ENCODE measurements at places on chromosomes 11 and 22.

GRCh38 chr11:2664791-2665525 is 34.8 kb downstream of the KCNQ1OT1 start:
- H3K4me1 ChIP-seq: no peaks in the 10 kb centered on the region
- no peak for DNase-seq
- H3K27ac ChIP-seq: no peak overlapping the region

GRCh38 chr11:18778468-18778867 is 13.1 kb downstream of the PTPN5 start:
- H3K36me3 ChIP-seq: no peaks in the 10 kb centered on the region
- no peak for DNase-seq
- H3K27me3 ChIP-seq: no peaks in the 10 kb centered on the region
- H3K27ac ChIP-seq: no peak overlapping the region

DNA sequence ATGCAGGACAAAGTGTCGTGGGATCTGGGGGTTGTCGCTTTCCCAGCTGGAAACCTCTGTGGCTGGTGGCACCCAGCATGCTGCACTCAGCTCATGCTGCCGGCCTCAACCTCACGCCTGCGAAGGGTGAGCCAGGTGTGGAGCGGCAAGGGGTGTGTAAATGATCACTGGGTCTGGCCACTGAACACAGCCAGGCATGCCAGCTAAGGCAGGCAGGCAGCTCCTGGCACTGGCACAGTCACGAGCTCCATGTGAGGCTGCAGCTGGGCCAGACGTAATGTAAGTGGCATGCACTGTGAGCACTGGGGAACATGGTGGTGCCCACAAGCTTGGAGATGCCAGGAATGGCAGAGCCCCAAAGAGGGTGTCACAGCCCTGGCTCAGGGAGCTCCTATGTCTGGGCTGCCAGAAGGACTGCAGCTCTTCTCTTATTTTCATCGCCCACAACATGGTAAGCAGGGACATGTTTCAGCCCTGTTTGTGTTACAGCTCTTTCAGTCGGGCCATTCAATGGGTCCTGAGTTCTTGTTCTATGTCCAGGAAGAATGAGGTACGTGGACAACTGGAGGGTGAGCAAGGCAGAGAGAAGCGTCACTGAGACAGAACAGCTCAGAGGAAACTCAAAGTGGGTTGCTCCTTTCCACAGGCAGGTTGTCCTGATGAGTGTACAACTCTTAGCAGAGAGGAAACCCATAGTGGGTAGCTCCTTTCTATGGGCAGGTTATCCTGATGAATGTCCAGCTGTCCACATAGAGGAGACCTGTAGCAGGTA is 403.8 kb downstream of the CNTN5 start:
- H3K4me1 ChIP-seq: peaks cover 6% of the 10 kb centered on the region
- no peak overlapping the region for H3K27ac ChIP-seq
- no peak overlapping the region for H3K4me3 ChIP-seq
- no peaks in the 10 kb centered on the region for H3K36me3 ChIP-seq

- no peak overlapping the region for H3K4me3 ChIP-seq
- H3K36me3 ChIP-seq: no peaks in the 10 kb centered on the region
- H3K27me3 ChIP-seq: no peaks in the 10 kb centered on the region
- peaks cover 3% of the 10 kb centered on the region for H3K4me1 ChIP-seq
These were observed 62.4 kb downstream of the DSCAML1 start for GRCh38 chr11:117734601-117735024.

GRCh38 chr11:128840783-128841182 is 26.3 kb downstream of the KCNJ1 start:
- no peaks in the 10 kb centered on the region for H3K36me3 ChIP-seq
- peaks cover 15% of the 10 kb centered on the region for H3K4me1 ChIP-seq
- no peak overlapping the region for H3K27ac ChIP-seq
- no peak overlapping the region for H3K4me3 ChIP-seq
- no peak for DNase-seq

- no peaks in the 10 kb centered on the region for H3K4me1 ChIP-seq
- no peaks in the 10 kb centered on the region for H3K27me3 ChIP-seq
- no peaks in the 10 kb centered on the region for H3K36me3 ChIP-seq
These were observed 44.1 kb upstream of the TP53I11 start for GRCh38 chr11:44994753-44995152.

DNA sequence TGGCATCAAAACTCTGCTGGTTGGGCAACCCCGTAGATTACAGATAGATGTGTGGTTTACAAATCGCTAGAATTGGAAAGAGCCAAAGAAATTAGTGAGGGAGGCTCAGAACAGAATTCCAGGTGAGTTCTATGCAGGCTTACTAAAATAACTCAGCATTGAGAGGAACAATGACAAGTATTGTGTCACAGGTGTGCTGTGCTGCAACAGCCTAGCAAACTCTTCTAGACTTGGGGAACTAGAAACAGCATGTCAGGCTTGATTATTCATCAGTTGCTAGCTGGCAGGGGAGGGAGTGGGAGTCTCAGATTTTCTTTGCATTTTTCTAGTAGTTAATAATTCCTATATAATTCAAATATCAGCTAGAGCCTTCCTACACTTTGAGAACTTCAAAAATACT is 26.3 kb upstream of the RASD2 start:
- H3K36me3 ChIP-seq: no peaks in the 10 kb centered on the region
- DNase-seq: no peak
- peaks cover 8% of the 10 kb centered on the region for H3K4me1 ChIP-seq

- no peaks in the 10 kb centered on the region for H3K27me3 ChIP-seq
- H3K4me1 ChIP-seq: no peaks in the 10 kb centered on the region
- no peak overlapping the region for H3K27ac ChIP-seq
- peak overlapping the region; percentile 42 for H3K4me3 ChIP-seq
These were observed 6.1 kb downstream of the SMIM45 start for GRCh38 chr22:41957941-41958556.

GRCh38 chr11:73201888-73202780 is 15.9 kb upstream of the P2RY2 start:
- no peak overlapping the region for H3K27ac ChIP-seq
- peaks cover 12% of the 10 kb centered on the region for H3K4me1 ChIP-seq
- no peaks in the 10 kb centered on the region for H3K36me3 ChIP-seq
- no peak overlapping the region for H3K4me3 ChIP-seq
- no peaks in the 10 kb centered on the region for H3K27me3 ChIP-seq

DNA sequence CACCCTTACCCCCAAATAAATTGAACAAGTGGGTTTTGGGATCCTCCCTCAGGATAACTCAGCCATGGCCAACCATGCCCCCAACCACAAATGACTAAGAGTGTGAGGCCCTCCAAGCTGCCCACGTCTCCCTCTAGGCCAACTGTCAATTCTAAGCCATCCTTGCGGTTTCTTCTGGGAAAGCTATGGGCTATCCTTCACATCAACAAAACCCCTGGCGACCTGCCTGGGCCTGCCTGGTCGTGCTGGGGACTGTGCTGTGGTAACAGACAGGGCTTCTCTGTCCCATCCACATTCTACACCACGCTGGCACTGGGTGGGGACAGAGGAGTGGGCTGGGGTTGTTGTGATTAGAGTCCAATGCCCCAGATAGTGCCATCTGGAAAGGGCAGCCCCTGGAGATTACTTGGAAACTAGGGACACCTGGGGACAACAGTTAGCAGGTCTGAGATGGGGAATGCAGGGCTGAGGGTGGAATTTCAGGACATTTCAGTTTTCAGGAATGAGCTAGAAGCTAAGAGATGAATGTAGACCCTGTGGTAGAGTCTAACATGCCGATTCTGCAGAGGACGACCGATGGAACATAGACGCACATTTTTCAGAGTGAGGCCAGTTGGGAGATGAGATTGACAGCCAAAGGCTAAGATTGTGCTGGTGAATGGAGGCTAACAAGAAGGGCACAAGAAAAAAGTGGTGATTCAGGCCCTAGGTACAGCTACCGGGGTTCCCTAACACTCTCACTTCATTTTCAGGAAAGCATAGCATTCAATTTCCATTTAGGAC is 131.9 kb downstream of the RASSF10 start:
- H3K4me1 ChIP-seq: peaks cover 4% of the 10 kb centered on the region
- no peak overlapping the region for H3K27ac ChIP-seq
- H3K36me3 ChIP-seq: no peaks in the 10 kb centered on the region
- DNase-seq: no peak
- H3K4me3 ChIP-seq: no peak overlapping the region

DNA sequence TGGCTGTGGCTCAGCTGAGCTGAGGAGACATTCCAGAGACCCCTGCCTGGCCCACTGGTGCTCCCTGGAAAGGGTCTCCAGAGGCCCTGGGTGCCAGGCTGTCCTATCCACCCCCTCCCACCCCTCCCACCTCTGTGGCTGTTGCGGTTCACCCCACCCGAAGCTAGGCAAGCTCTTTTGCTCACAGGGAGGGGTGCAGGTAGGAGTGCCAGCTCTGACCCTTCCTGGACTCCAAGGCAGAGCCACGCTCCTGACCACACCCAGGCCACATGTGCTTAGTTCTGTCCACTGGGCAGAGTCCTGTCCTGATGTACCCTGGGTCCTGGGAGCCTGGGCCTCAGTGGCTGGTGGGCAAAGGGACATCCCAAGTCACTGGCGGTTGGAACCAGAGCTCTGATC is 16.4 kb downstream of the IL17REL start:
- H3K27me3 ChIP-seq: peaks cover 9% of the 10 kb centered on the region
- DNase-seq: no peak
- H3K27ac ChIP-seq: no peak overlapping the region

- no peaks in the 10 kb centered on the region for H3K4me1 ChIP-seq
- no peak for DNase-seq
- H3K36me3 ChIP-seq: peaks cover 24% of the 10 kb centered on the region
- H3K4me3 ChIP-seq: no peak overlapping the region
- no peaks in the 10 kb centered on the region for H3K27me3 ChIP-seq
These were observed 40.5 kb downstream of the BRD1 start for GRCh38 chr22:49786976-49787706.

DNA sequence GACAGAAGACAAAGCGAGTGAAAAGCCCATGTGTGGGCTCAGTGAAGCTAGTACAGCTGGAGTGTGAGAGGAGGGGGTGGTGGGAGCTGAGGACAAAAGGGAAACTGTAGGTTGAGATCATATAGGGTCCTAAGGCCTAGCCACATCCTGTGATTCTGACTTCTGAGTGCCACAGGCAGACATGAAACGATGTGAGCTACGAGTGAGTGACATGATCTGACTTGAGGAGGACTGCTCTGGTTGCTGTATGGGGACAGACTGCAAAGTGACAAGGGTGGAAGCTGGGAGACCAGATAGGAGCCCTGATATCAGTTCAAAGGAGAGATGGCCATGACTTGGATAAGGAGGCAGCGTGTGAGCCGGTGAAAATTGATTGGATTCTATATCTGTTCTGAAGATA is 85.4 kb downstream of the MICAL2 start:
- no peak overlapping the region for H3K4me3 ChIP-seq
- H3K27me3 ChIP-seq: no peaks in the 10 kb centered on the region
- no peak for DNase-seq
- no peak overlapping the region for H3K27ac ChIP-seq

- peaks cover 12% of the 10 kb centered on the region for H3K27me3 ChIP-seq
These were observed 741 bp upstream of the MTA2 start for GRCh38 chr11:62602141-62603071.

DNA sequence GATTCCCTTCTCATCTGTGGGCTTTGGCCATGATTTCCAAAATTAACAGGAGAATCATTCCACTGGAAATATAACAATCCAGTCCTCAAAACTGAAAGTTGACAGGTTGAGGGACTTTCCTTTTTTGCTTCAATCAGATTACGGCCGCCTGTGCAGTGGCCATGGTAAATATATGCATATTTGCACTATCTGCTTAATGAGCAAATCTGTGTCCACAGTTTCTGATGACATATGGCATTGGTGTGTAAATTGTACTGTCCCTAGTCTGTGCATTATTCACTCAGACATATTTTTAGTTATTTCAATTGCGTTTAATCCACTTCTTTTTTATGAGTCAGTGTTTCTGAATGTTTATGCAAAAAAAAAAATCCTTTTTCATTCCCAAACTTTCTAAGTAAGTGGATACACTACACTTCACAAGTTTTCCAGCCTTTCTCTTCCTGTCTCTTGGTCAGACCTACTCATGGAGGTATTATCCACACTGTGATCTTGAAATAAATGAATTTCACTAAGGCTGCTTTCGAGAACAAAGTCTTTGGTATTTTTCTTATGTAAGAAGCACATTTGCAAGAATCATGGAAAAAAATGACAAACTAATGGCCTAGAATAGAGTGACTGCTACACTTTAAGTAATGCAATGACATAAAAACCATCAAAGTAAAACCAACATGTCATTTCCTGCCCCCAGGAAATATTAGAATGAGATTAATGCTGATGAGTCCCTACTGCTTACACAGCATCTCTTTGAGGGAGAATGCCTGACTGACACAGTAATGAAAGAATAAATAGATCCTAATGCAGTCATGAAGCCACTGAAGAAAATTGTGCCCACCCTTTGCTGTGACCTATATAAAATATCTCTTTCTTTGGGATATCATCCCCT is 76.4 kb upstream of the MTNR1B start:
- DNase-seq: no peak
- H3K27ac ChIP-seq: no peak overlapping the region
- H3K4me3 ChIP-seq: no peak overlapping the region
- H3K27me3 ChIP-seq: no peaks in the 10 kb centered on the region
- no peaks in the 10 kb centered on the region for H3K4me1 ChIP-seq
- no peaks in the 10 kb centered on the region for H3K36me3 ChIP-seq

DNA sequence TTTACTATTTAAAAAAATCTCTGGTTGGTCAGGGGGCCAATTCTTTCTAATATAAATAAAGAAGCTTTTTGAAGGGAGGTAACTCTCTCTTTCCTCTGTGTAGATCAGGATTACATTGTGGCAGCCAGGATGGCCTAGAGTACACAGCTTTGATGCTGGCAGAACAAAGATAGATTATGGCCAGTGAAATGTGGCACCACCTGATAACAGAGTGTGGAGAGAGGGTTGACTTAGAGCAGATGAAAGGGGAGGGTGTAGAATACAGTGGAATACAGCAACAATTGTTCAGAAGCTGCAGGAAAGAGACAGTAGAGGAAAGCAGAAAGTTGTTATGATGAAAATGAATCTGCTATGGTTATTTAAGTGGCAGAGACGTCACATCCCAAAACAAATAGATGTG is 99.0 kb downstream of the FAR1 start:
- H3K27ac ChIP-seq: no peak overlapping the region
- no peak overlapping the region for H3K4me3 ChIP-seq
- H3K27me3 ChIP-seq: no peaks in the 10 kb centered on the region
- H3K36me3 ChIP-seq: no peaks in the 10 kb centered on the region
- H3K4me1 ChIP-seq: no peaks in the 10 kb centered on the region
- DNase-seq: no peak

GRCh38 chr11:12083380-12083779 is 27.0 kb upstream of the MICAL2 start:
- no peak overlapping the region for H3K4me3 ChIP-seq
- no peak for DNase-seq
- H3K4me1 ChIP-seq: no peaks in the 10 kb centered on the region
- no peak overlapping the region for H3K27ac ChIP-seq
